H1 (cell line): ENCODE measurements at places on chromosomes 4 and X. TPM values are rescaled to one million over a fixed set of nuclear protein-coding genes. Genes with fewer than 3 reads are reported as not detected.

Gene RAI2
- polyA plus RNA-seq: 0.60 and 0.96 TPM in 2 replicates

Gene DCAF4L1
- 0.06 TPM in 2 replicates for polyA plus RNA-seq

Gene TLR3
- polyA plus RNA-seq: 0.72 and 1.00 TPM in 2 replicates

Gene CXCL3
- polyA plus RNA-seq: 3.1 and 3.7 TPM in 2 replicates

Gene FHIP1A
- polyA plus RNA-seq: 17.9 and 19.8 TPM in 2 replicates

Gene APOO
- 25.7 and 39.7 TPM in 2 replicates for polyA plus RNA-seq

Gene SHOX
- polyA plus RNA-seq: 0.05 and 0.06 TPM in 2 replicates

Gene SYP
- 4.3 and 7.2 TPM in 2 replicates for polyA plus RNA-seq

Gene NAA15
- 5.1 and 9.7 TPM in 2 replicates for polyA plus RNA-seq

Gene FMR1NB
- not detected in 2 replicates for polyA plus RNA-seq

Gene SPIN3
- polyA plus RNA-seq: 9.1 and 10.7 TPM in 2 replicates

Gene ZNF185
- 18.6 and 20.1 TPM in 2 replicates for polyA plus RNA-seq

Gene PAGE1
- polyA plus RNA-seq: not detected in 2 replicates

Gene HCFC1
- polyA plus RNA-seq: 24.9 and 44.8 TPM in 2 replicates

Gene VCX3B
- polyA plus RNA-seq: not detected in 2 replicates

Gene HTRA3
- 4.5 and 5.8 TPM in 2 replicates for polyA plus RNA-seq

Gene TACR3
- polyA plus RNA-seq: 0.22 and 0.30 TPM in 2 replicates

Gene ADAM29
- 0.03 TPM in 1 of 2 replicates, not detected in the other for polyA plus RNA-seq

Gene BMPR1B
- 0.13 and 0.14 TPM in 2 replicates for polyA plus RNA-seq

Gene XAGE1A
- not detected in 2 replicates for polyA plus RNA-seq

Gene MAP9
- 2.1 and 2.4 TPM in 2 replicates for polyA plus RNA-seq

Gene RBM10
- polyA plus RNA-seq: 35.7 and 60.8 TPM in 2 replicates

Gene ZNF280C
- polyA plus RNA-seq: 5.6 and 8.4 TPM in 2 replicates

Gene TLR8
- polyA plus RNA-seq: not detected in 2 replicates

Gene TKTL2
- polyA plus RNA-seq: not detected in 2 replicates

Gene TRO
- polyA plus RNA-seq: 57.6 and 71.5 TPM in 2 replicates
